ENCODE measurements at places on chromosomes 7 and 10.

DNA sequence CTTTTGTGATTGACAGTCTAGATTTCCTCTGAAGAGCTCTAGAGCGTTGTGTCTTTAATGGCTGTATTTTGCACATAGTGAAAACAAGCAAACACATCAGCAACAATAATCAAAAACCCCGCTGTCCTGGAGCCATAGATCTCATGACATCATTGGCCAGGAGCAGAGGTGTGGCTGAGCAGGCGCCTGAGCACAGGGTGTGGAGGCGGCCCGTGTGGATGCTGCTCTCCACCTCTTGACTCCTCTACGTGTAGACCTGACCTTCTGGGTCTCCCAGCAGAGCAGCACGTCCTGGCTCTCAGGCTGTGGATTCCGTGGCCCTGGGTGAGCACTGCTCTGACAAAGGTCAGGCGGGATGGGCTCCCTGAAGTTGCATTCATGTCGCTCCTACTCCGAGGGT is 63.0 kb upstream of the INSYN2A start:
- DNase-seq, result no peak

DNA sequence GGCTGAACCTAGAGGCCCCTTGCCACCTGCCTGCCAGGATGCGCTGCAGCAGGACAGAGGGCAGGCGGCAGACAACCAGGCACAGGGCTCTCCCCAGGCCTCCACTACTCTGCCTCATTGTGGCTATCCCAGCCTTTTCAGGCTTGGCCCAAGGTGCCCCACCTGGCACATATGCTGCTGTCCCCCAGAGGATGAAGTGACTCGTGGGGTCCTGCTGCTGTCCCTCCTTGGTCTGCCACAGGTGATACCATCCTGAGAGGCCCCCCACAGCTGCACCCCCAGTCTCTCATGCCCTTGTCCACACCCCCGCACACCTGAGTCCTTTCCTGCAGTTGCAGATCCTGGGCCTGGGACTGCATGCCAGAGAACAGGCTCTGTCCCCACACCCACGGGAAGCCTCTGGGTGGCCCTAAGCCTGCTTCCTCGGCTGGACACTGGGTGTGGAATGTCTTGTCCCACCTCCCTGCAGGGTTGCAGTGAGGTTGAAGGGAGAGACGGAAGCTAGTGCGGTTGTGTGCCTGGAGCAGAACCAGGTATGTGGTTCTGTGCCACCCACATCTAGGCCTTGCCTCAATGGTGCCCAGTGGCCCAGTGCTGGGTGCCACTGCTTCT is 55.3 kb downstream of the RASGEF1A start:
- DNase-seq, result no peak

DNA sequence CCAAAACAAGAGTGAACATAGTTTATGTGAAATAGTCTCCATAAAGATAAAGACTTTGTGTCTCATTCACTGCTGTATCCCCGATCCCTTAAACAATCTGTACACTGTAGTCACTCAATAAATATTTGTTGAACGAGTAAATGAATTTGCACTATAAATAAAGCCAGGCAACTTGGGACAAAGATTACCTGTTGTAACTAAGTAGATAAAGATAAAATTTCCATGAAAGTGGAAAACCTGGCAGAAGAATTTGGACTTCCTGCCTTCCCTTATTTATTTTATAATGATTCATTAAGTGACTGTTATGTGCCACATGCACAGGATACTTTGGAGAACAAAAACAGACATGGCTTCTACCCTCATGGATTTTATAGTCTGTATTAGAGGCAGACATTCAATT is 277.7 kb upstream of the KAT6B start:
- DNase-seq, result no peak

GRCh38 chr7:19932549-19933249 is 159.3 kb upstream of the TMEM196 start:
- DNase-seq, result no peak

DNA sequence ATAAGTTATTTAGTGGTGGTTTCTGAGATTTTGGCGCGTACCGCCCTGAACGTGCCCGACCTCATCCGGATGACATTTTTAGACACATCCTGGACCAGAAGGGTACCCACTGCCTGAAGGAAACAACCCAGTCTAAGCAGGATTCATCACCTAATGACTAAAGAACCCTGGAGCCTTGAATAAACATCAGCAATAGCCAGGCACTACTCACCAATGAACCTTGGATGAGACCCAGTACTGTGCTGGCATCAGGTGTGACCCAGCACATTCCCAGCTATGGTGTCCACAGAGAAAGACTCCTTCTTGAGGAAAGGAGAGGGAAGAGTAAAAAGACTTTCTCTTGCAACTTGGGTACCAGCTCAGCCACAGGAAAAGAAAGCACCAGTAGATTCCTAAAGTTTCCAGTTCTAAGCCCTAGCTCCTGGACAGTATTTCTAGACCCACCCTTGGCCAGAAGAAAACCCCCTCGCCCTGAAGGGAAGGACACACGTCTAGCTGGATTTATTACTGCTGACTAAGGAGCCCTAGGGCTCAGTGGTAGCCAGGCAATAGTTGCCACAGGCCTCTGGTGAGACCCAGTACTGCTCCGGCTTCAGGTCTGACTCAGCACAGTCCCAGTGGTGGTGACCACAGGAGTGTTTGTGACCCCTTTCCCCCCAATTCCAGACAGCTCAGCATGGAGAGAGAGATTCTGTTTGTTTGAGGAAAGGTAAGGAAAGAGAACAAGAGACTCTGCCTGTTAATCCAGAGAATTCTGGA is 32.5 kb downstream of the ZNF277 start:
- no peak for DNase-seq

- DNase-seq, result peak; percentile 50
Observed at GRCh38 chr10:97190450-97190849, 4.7 kb upstream of the SLIT1 start.

DNA sequence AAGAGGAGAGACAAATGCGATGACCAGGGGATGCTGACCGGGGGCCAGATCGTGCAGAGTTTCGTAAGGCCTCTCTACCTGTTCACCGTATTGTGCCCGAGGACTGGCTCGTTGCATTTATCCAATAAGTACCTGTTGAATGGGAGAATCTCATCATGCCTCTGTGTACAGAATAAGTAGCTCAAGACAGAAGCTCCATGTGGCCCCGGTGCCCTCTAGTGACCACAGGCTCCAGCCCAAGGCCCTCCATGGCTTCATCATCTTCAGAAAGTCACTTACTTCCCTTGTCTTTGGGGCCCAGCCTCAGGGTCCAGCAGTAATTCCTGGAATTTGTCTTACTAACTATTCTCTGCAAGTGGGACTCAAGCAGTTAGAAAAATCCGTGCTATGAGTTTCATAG is 151.0 kb downstream of the CHN2 start:
- no peak for DNase-seq

DNA sequence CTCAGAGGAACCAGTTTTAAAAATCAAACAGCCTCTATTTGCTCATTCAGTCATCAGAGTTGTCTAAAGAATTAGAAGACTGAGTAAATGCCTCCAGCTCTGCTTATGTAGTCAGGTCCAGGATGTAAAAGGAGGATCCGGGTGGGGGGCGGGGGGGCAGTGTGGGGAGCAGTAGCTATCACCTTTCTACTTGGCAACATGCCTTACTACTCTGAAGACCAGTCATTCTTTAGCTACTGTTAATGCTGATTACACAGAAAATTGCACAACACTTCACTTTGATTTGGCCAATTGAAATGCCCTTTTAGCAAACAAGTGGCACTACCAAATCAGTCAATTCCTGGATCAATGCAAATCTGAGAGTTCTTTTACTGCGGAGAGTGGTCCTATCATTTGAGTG is 164.2 kb downstream of the NXPH1 start:
- DNase-seq, result no peak

DNA sequence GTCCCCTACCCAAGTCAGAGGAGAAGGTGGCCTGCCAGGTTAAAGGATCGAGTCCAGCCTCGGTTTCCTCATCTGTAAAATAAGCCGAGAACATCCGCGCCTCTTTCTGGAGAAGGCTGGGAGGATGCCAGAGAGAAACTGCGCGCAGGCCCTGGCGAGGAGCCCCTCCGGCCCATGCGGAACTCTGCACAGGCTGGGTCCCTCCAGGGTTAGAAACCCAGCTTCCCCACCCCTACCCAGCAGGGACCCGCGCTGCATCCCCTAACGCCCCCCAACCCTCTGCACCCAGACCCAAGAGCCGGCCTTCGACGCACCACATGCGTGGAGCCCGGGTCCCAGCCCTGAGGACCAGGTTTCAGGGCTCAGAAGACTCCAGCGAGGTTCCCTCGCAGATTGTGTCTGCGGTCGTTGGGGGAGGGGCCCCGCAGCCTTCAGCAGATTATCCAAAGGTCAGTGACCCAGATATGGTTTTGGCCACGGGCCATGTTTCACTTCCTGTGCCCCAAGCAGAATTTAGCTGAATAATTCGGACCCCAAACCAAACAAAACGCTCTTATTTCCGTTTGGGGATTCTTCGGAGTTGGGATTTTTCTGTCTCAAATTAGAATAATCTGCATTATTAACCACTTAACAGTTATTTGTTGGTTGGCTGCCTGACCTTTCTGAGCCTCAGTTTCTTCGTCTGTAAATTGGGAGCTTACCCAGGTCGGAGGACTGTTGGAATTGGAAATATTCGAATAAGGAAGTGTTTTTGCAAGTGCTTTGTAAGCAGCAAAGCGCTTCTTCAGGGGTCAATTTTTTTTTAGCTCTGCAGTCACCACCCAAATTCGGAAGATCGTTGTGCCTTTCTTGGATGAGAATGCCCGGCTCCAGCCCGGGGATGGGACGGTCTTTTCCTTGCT is 167.7 kb downstream of the UBE2H start:
- no peak for DNase-seq

GRCh38 chr7:28217143-28217542 is 36.5 kb upstream of the JAZF1 start:
- no peak for DNase-seq

DNA sequence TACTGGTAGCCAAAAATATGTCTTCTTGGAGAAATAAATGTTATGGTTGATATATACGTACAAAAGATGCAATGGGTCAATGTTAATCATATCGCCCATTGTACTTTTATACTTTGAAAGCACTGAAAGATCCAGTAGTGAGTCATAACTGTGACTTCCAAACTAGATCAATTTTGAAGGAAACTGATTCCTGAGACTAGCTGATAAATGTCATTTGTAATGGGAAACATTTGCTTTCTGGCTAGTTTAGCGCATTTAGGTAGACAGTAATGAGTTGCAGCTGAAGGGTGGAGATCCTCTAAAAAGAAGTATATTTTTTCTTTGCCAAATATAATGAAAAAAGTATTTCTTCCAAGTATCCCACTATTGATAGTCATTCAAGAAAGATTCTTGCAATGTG is 53.5 kb upstream of the ARHGAP21 start:
- no peak for DNase-seq

- DNase-seq, result no peak
Observed at GRCh38 chr10:14405076-14406065, 74.6 kb upstream of the FRMD4A start.

GRCh38 chr10:62853710-62854109 is 37.5 kb upstream of the EGR2 start:
- DNase-seq, result no peak

Measured in frontal cortex (tissue), 4 donors.